ENCODE measurements at places on chromosomes 2 and 18.
A peak's percentile ranks its signal among the peaks of the same experiment; 100 is the strongest.

DNA sequence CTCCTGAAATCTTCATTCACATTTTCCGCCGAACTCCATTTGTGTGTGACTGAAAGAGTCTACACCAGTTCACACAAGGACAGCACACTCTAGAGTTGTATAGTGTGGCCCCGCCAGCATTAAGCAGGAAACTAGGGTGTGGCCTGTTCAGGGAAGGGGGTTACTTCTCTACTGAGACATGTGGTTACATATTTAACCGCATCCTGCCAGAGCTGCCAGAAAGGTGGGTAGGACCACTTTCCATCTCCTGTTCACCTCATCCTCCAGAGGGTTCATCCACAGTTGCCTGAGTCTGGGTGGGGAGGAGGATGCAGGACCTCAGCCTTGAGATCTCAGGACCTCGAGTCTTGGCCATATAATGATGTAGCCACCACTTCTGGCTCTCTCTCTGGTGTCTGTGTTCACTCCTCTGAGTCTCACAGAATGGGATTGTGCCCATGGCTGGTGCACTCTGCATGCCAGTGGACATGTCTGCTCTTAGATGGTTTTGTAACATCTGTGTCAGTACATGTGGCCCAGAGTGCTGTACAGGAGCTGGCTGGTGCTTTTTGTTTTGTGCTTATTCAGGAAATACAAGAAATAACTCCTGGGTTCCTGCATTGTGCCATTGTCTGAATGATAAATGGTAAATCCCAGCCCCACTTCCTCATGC lies 7.7 kb upstream of the SP140L start:
- DNase-seq, result peak; percentile 35

- no peak for DNase-seq
These were observed 274.6 kb downstream of the ETAA1 start for GRCh38 chr2:67671464-67672450.

DNA sequence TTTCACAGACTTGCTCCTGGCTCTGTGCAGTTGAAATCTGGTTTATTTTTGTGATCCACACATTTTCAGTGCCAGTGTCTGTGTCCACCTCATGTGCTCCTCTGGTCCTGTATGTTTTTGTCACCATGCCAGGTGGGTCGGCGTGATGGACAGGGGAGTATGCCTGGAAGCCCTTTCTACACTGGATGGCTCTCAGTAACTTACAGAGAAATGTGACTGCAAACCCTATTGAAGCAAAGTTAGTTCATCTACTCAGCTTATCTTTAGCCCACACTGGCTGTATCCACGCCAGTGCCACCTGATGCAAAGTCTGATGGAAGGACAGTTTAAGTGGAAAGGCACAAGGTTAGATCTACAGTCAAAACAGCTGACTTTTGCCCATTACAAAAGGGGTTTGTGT lies 4.3 kb downstream of the IMPA2 start:
- DNase-seq, result no peak

DNA sequence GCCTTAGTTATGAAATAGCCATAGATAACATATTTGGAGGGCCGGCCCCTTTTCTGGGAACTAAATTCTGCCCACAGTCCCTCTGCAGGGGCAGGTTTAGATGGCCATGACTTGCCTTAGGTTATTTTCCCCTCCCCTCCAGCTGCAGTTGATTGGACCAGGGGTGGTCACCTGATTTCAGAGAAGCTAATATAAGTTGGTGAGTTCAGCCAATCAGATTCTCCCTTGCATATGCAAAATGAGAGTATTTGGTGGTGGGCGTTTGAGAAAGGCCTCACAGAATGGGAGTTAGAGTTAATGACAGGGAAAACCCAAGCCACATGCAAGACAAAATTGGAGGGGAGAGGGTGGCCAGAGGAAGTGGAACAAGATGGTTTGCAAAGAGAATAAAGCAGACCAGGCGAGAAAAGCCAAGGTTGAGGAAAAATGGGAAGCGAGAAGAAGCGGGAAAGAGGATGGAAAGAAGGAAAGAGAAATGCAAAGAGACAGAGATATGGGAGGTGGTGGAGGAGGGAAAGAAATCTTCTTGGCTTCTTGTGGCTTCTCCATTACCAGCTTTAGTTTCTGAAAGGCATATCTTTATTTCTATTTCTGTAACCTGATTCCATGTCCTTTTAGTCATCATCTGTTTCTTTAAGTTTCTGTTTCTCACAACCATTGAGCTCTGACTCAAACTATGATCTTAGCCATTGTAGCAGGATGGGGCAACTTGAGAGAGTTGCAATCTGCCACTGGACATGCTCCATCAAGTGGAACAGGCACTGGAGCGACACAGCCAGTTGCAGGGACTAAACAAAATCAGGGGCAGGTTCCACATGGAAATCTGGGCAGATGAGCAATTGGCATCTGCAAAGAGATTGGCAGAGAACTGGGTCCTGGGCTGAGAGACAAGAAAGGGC lies 108.1 kb upstream of the SIX3 start:
- DNase-seq, result no peak

GRCh38 chr2:170812710-170813600 lies 3.7 kb upstream of the GAD1 start:
- no peak for DNase-seq

- no peak for DNase-seq
These were observed 74.8 kb upstream of the FAM98A start for GRCh38 chr2:33673937-33674336.

GRCh38 chr2:181106789-181107627 lies 126.6 kb downstream of the UBE2E3 start:
- no peak for DNase-seq

- no peak for DNase-seq
These were observed 151.9 kb upstream of the SKOR2 start for GRCh38 chr18:47403317-47403716.

GRCh38 chr2:85134255-85134895 lies 1.2 kb downstream of the TCF7L1 start:
- DNase-seq, result no peak

- DNase-seq, result no peak
These were observed 170.4 kb downstream of the NCK2 start for GRCh38 chr2:105915005-105915558.

GRCh38 chr2:171447675-171448074 lies 13.6 kb downstream of the DCAF17 start:
- no peak for DNase-seq

GRCh38 chr18:543447-544078 lies 36.6 kb upstream of the CETN1 start:
- no peak for DNase-seq

DNA sequence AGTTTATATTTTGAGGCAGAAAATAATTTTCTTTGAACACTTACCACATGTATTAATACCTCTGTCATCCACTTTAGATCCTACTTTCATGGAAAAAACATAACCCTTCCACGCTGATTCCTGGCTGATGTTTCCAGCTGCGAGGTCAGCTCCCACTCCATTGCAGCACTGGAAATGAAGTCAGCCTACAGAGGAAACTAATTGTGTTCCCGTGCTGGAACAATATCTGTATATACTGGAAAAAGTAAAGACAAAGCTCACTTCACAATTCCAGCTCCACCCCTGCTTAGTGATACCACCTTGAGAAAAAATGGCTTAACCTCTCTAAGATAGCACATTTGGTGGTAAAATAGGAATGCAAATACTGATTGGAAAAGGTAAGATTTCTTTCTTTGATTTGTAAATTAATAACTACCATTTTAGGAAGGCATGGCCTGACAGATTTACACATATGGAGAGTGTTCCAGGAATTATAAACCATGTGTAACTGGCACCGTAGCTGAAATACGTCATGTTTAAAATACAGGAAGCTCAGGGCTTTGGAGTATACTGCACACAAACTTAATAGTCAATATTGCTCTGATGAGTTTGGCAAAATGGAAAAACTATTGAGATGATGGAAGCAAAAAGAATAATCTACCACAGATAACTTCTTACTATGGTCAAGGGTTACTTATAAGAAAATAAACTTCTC lies 90.0 kb downstream of the TRIB2 start:
- DNase-seq, result no peak

Measured in stimulated activated CD4-positive, alpha-beta T cell treated with anti-CD3 and anti-CD28 coated beads, Interleukin-4, amount 100 ng/mL, for 1 hour (primary cell).